ENCODE measurements at places on chromosomes 7 and 10.

GRCh38 chr7:91201442-91202113 is 62.7 kb upstream of the FZD1 start:
- DNase-seq = no peak

DNA sequence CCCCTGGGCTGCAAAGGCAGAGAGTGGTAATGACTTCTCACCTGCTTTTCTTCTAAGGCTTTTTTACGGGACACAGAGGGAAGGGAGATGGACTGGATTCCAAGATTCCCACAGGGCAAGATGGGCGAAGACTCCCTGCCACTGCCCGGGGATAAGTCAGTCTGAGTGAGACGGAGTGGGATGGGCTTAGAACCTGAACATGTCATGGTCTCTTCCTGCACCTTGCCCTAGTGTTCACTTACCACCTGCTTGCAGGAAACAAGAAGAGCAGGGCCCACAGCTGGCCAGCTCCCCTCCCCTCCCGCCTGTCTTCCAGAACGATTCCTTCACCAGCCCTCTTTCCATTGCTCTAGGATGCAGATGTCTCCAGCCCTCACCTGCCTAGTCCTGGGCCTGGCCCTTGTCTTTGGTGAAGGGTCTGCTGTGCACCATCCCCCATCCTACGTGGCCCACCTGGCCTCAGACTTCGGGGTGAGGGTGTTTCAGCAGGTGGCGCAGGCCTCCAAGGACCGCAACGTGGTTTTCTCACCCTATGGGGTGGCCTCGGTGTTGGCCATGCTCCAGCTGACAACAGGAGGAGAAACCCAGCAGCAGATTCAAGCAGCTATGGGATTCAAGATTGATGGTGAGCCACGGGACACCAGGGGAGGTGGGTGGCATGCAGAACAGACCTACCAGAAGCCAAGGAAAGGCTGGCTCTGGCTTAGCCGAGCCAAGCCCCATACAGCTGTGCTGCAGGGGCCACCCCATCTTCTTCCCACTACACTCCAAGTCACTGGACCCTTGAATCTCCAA is 1.3 kb downstream of the SERPINE1 start:
- DNase-seq = no peak

DNA sequence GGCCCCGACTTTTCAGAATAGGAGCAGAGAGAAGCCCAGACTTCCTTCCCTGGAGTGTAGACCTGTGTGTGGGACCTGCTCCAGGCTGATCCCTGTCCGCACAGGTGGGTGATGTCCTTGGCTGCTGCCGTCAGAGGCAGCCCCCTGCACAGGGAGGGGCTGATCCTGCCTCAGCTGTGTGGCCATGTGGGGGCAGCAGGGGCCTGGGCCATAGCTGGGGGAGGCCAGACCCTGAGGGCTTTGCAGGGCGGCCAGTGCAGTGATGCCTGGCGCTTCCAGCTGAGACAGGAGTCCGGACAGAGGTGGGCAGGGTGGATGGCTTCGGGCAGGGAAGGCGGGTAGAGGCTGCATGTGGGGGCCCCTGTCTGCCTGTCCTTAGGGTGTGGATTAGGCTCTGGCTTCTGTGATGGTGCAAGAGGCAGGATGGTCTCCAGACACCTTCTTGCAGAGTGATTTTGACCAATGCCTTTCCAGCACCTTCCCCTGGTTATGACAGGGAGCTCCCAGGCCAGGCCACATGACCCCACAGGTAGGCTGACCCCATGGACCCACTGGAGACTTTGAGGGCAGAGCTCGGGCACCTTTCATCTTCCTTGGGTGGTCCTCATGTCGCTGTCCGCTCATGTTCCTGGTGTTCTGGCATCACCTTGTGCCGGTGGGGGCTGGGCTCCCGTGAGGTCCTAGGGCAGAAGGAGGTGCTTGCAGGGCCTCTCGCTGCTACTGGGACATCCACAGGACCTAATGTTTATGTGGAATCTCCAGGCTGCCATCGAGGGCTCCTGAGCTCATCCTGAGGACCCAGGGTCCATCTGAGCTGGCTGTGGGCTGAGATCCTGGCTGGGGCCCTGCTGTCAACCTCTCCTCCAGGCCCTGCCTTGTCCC is 141.5 kb downstream of the ADCY1 start:
- DNase-seq = no peak

GRCh38 chr7:34756691-34757090 is 98.7 kb downstream of the NPSR1 start:
- no peak for DNase-seq

DNA sequence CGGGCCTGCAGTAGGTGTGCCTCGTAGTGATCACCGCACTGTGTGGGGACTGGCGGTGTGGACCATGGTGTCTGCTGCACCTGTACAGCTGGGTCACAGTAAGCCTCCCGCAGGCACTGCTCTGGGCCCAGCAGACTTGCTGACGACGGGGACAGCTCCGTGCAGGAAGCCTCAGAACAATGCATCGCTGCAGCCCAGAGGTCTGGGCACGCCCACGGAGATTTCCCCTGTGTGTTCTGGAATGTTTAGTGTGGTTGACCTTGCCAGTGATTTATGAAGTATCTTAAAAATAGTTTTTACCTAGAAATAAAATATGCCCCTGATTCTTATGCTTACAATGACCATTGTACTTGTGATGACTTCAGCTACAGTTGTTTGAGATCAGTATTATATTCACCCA is 59.1 kb upstream of the ZNF32 start:
- DNase-seq = no peak

DNA sequence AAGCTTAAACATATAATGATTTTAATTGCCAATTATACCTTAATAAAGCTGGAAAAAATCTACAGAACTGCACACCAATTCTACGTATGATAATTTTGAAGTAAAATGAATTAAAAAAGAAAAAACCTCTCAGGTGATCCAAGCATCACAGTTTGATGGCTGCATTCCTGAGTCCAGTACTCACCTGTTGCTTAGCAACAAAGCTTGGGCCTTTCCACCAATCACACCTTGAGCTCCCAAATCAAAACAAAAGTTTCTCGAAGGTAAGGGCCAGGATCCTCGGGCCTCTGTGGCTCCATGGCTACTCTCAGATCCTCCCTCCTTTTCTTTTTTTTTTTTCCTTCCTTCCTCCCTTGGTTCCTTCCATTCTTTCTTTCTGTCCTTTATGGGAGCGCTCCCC is 137.2 kb upstream of the PCBD1 start:
- no peak for DNase-seq

DNA sequence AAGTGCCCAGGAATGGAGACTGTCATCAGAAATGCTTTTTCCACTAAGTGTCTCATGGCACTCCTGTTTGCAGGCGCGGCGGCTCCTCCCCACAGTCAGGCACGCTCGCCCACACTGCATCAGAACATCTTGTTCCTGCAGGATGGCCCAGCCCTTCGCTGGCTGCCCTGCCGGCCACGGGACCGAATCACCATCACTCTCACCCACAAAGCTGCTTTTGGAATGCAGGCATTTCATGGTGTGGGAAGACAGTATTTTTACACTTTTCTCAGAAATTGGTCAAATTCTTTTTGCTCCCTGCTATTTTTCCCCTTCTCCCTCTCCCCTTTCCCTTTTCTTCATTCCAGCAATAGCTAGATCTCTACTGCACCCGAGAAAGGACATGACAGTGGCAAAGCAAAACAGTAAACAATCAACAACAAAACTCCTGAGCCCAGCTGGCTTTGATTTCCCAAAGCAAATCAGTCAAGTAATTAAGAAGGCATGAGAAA is 176.1 kb upstream of the TNS3 start:
- peak; percentile 94 for DNase-seq

- DNase-seq = no peak
Observed at GRCh38 chr10:5900247-5900646, 10.2 kb downstream of the FBH1 start.

DNA sequence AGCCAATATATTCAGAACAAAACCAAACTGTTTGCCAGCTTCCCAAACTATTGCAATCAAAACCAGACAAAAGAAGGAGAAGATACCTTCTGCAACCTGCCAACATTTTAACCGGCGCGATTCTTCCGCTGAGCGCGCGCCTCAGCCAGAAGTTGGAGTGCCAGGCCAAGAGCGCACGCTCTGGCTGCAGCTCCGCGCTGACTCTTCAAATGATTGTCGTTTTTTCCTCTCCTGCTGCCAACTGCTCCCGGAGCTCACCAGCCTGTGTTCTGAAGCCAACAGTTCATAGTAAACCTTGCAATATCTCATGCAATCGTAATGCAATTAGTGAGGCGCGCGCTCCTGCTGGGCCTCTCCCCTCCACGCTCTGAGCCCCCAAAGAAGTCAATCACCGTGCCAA is 259.7 kb upstream of the MGMT start:
- DNase-seq = no peak

- peak; percentile 21 for DNase-seq
Observed at GRCh38 chr7:155763691-155764437, 48.4 kb downstream of the SHH start.

DNA sequence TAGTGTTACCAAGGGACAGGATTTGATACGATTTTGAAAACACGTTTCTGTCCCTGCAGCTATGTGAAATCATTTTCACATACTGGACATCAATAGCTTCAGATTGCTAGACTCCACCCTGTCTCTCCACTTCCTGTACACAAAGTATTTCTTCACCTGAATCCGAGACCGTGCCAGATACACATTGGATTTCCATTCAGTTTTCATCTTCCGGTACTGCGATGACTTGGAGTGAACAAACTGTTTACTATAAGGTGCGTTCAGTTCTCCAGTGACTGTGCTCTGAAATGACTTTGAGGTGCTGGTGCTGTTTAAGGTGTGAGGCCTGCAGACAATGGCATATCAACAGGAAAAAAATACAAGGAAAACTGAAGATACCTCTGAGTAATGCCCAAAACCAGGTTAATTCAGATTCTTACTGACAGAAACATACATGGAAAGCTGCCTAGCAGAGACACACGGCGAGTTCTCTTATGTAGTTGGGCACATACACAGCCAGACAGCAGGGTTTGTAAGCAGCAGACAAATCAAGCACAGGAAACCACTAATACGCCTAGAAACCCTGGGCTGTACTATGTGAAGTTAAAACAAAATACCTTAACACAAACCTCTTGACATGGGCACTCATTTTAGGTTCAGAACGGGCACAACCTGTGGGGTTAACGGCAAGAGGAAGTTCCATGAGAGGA is 119.2 kb downstream of the GALNT11 start:
- DNase-seq = no peak

DNA sequence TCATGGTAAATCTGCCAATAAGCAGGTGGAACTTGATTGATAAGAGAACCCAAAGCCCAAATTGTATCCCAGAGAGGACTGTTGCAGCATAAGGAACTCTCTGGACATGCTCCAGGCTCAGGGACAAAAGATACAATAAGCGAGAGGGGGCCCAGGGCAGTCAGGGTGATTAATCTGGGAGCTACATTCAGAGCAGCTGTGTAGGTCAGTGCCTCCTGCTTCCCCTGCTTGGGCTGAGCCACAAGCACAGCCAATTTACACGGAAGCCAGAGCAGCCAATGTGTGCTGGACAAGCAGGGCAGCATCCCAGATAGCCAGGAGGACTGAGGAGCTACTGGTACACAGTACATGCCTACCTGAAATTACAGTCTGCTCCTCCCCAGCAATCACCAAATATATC is 24.2 kb downstream of the MYPN start:
- no peak for DNase-seq

DNA sequence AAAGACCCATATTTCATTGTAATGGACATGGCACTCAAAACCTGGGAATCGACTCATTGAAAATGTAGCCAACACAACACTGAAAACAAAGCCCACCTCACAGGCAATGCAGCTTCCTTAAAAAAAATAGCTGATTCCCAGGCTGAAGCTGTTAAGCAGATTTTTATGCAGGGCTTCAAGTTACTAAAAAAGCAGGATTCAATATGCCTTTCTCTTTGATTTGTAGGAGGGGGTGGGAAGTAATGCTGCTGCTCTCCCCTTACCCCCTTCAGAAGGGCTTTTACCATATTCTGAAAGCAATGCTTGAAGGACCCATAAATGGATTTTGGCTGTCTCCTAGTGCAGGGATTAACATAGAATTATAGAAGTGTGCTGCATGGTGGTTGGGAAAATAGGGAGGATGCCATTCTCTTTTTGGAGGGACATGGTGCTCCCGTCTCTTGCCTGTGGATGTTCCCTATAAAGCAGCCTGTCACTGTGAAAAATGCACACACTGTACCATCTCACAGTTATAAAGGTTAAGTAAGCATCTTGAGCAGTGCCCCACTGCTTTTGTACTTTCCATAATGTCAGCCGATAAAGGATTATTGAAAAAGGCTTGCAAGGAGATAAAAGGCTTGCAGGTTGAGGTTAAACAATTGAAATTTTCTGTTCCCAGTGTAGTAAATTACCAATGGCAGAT is 262.8 kb downstream of the AUTS2 start:
- no peak for DNase-seq

GRCh38 chr7:14858866-14859265 is 43.7 kb downstream of the DGKB start:
- no peak for DNase-seq

DNA sequence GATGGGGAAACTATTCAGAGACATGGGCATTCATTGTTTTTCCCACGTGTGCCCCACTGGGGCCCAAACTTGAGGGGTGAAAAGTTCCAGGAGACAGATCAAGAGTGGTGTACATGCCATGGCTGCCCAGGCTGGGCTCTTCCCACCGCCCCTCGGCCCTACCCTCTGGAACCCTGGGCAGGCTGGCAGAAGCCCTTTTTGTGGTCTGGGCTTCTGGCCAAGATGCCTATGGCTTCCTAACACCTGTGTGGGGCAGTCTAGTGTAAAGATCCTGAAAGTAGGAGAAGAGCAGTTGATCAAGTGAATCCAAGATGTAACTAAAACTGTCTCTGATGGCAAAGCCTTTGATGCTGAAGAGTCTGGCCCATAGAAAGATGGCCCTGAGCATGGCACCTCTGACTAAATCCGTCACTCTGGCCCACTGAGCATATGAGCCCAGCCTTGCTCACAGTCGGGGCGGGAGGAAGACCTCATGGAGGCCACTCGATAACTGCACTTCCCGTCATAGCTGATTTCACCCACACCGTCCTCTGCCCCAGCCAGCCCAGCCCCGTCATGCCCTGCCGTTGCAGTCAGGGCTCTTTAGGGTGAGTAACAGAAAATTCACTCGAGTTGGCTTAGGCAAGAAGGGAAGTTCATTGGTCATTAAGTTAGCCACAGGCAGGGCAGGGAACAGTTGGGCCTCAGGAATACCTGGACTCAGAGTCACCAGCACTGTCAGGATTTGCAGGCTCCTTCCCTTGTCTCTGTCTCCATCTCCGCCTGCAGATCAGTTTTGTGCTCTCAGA is 37.9 kb upstream of the MTPAP start:
- DNase-seq = peak; percentile 29

DNA sequence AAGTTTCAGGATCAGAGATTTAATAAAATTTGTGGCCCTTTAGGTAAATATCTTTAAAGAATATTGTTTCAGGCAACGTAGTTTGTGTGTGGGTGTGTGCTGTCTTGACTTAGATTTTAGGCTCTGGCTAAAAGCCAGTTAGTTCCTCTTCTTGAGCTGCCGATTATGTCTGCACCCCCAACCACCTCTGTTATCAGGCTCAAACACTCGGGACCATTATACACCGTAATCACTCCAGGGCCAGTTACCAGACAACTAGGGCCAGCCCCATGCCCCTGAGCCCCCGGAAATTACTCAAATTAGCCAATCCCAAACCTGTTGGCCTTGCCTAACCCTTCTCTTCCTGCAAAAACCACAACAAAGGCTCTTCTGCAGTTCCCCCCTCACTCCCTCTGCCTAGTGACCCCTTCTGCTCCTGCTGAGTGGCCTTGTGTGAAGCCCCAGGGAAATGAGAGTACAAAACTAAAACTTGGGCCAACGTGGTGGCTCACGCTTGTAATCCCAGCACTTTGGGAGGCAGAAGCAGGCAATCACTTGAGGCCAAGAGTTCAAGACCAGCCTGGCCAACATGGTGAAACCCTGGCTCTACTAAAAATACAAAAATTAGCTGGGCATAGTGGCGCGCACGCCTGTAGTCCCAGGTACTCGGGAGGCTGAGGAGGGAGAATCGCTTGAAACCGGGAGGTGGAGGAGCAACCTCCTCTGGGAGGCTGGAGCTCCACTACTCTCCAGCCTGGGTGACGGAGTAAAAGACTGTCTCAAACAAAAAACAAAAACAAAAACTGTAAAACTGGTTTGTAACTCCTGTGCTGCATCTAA is 9.2 kb upstream of the HNRNPF start:
- DNase-seq = no peak

All from AG10803 (cell line).